Stimulated activated CD8-positive, alpha-beta memory T cell treated with anti-CD3 and anti-CD28 coated beads, Interleukin-4, amount 100 ng/mL, for 4 hours (primary cell): ENCODE measurements at places on chromosomes 4 and X.

DNA sequence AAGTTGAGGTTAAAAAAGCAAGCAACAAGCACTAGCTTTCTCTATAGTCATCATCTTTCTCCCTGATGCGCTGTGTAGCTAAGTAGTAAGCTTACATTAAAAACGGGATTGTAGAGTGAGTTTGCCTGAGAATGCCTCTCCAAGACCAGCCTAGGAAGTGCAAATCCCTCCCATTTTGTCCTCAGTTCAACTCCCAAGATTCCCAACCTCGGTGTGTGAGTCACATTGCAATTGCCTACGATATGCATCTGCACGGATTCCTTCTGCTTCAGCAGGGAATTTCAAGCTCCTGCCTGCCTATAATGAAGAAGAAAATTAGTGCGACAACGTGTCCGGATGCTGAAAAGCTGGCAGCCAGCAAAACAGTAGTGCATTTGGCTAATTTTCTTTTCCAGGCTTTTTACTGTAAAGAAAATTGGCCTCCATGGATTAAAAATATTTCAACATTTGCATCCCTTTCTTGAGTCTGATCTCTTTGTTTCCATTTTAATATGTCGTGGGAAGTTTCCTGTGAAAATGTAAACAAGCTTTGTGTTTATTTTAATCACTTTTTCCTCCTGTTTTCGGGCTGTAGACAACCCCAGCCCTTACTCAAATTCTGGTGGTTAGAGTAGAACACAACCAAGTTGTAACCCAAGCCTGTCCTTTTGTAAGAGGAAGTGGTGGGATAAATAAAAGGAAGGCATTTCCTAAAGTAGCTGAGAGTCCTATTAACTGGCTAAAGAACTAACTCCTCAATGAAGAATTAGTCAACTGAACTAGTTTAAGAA lies 58.4 kb upstream of the TET2 start:
- no peak for DNase-seq

DNA sequence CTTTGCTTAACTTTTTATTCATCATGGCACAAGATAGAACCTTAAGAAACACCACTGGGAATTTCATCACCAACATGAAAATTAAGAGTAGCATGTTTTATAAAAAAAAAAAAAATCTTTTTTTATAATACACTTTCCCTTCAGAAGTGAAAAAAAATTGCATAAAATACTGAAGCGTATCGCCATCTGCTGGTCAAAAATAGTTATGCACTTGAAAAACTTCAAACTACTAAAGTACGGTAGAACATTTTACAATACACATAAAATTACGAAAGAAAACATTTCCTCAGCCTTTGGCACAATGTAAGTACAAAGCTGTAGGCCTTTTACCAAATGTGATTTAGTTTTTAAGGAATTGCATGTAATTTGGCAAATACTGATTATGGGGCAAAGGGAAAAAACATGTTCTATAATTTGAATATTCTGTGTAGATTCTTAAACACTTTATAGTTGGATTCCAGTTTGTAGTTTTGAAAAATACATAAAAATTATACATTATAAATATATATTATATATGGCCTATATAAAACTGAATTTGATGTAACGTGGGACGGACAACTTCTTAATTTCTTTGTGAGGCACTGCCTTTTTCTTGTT lies 26.5 kb downstream of the HCCS start:
- DNase-seq, result no peak

DNA sequence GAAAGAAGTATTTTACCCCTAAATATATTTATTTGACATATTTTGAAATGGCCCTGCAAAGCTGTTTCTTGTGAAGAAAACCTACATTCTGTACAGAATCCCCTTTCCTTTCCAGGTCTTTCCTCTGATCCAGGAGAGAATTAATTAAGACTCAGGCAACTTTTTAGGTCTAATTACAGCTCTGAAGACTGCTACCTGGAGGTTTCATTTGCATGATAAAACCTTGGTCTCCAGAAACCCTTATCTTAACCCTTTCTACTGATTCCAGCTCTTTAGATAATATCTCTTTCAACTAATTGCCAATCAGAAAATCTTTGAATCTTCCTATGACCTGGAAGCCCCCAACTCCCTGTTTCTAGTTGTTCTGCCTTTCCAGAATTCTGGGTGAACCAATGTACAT lies 224.0 kb downstream of the FAM47A start:
- DNase-seq, result no peak

- no peak for DNase-seq
These were observed 386.6 kb upstream of the FGF16 start for GRCh38 chrX:77060572-77060971.

DNA sequence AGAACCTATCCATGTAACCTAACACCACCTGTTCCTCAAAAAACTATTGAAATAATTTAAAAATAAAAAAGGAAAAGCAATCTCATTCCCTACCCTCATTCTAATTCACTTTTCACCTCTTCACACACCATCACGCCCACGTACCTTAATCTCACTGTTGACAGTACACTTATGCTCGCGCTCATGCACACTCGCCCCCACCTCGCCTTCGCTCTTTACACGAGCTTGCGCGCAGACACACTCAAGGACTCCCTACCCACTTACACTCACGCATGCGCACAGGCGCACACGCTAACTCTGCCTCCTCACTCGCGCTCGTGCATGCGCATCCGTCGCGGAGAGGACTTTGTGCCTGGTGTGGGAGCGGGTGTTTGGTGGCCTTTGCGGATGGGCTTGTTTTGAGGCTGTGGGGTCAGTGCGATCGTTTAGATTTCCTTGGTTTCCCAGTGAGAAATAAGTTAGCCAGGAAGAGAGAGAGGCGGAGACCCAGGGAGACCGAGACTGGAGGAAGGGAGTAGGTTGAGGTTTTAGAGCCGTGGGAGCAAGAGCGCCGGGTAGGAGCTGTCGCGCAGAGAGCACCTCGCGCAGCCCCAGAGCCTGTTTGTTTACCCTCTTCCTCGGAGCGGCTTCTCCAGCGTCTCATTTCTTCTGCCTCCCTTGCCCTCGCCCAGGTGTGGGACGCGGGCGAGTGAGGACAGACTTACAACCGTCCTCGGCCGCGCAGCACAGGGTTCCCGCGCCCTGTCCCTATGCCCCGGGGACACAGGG lies 8.1 kb upstream of the GSX2 start:
- peak; percentile 71 for DNase-seq

GRCh38 chr4:54277691-54278090 lies 48.6 kb downstream of the PDGFRA start:
- no peak for DNase-seq

- DNase-seq, result no peak
These were observed 19.7 kb downstream of the CPEB2 start for GRCh38 chr4:15021946-15022345.

- DNase-seq, result no peak
These were observed 595 bp downstream of the KLHL34 start for GRCh38 chrX:21657318-21658151.

DNA sequence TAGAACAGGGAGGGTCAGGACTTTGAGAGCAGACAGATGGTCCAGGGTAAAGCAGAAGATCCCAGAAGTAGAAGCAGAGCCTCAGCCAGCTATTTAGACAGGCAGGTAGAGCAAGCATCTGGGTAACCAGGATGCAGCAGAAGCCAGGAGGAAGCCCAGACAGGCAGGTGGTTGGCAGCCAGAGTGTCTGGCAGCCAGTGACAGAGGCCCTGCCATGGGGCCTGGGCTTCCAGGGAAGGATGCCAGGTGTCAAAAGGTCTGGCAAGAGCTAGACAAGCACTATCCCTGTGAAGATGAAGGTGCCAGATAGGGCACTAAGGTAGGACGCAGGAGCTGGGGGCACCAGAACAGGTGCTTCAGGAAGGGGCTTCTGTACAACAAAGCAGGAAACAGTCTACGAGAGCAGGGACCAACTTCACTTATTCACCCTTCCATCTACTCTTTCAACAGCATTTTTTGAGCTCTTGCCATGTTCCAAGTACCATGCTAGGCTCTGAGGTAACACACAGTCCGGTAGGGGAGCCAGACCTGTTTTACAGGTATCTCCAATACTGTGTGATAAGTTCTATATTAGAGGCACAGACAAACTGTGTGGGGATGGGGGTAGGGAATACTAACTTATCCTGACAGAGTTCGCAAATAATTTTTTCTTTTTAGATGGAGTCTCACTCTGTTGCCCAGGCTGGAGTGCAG lies 38.1 kb upstream of the GJB1 start:
- DNase-seq, result no peak

DNA sequence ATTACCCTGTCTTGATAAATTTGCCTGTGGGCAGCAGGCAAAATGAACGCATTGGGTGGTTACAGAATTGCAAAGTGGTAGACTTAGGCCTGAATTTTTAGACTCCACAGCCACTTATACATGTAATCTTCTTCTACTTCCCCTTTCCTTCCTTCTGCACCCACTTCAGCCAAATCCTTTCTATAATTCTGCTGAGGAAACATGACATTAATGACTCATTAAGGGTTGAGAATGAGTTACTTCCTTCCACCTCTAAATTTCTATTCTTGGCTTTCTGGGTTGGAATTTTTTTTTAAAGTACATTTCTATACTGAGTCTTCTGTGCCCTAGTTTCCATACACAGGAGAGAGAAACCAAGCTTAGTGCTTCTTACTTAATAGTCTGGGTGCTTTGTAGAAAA lies 10.1 kb downstream of the PAPSS1 start:
- DNase-seq, result no peak

DNA sequence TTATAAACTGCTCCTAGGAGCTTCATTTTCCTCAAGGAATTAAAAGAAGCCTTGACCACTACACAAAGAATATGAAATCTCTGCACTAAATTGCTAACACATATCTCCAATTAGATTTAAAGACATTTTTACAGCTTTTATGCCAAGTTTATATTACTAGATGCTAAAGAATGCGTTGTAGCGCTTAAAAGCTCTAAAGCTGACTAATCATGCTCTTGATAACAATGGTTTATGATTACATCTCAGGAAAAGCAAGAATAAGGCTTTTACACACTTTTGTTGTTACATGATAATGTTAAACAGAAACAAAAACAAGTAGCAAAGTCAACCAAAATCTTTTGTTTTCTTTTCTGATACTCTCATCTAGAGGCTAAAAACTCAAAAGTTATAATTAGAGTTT lies 44.7 kb downstream of the SLC10A7 start:
- no peak for DNase-seq

GRCh38 chr4:107896646-107897045 lies 34.7 kb upstream of the CYP2U1 start:
- no peak for DNase-seq

- DNase-seq, result no peak
These were observed 404.1 kb downstream of the AFF2 start for GRCh38 chrX:148904421-148905111.

DNA sequence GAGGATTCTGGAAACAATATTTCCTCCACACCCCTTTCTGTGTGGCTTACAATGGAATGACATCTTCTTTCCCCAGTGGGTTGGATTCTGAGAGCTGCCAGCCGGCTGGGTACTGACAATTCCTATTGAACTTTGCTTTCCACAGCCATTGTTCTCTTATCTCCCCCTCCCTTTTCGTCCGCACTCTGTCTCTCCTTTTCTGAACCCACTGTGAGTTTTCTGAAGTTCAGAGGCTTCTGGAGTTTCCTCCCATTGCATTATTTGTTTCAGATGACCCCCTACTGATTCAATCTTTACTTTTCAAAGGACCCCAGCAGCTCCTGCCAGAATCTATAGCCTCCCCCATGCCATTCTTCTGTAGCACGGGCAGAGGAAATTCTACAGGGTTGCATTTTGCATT lies 10.4 kb downstream of the SMPX start:
- no peak for DNase-seq

- no peak for DNase-seq
These were observed 69.6 kb downstream of the MAML3 start for GRCh38 chr4:140084385-140084784.

- DNase-seq, result no peak
These were observed 2.9 kb downstream of the CFI start for GRCh38 chr4:109798866-109799265.
